Osteoblast (primary cell): ENCODE measurements at places on chromosomes 16 and 17. TPM values are rescaled to one million over a fixed set of nuclear protein-coding genes. Genes with fewer than 3 reads are reported as not detected.

GRCh38 chr17:42284024-42284369 is 4.3 kb upstream of the STAT5A start:
- peak; percentile 41 for DNase-seq

GRCh38 chr17:19271780-19272357 is 34.7 kb downstream of the EPN2 start:
- peak; percentile 66 for DNase-seq

DNA sequence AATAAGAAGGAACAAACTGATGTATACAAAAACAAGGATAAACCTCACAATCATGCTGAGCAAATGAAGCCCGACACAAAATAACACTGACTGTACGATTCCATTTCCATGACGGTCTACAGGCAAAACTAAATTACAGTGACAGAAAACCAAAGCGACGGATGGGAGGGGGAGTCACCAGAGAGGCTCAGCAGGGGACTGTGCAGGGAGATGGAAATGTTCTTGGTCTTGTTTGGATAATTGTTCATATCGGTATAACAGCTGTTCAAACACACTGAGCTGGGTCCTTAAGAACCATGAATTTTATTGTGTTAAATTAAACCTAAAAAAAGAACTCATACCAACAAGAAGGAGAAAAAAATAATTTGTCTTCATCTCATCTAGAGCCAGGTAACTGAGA is 97.8 kb downstream of the NXN start:
- DNase-seq: peak; percentile 29

SLC6A4 gene
- 0.36 TPM in 1 of 2 replicates, not detected in the other for total RNA-seq

CCL4 gene
- 0.36 TPM in 1 of 2 replicates, not detected in the other for total RNA-seq
